ENCODE measurements at places on chromosomes 3 and 15. TPM values are rescaled to one million over a fixed set of nuclear protein-coding genes. Genes with fewer than 3 reads are reported as not detected.
A peak's percentile ranks its signal among the peaks of the same experiment; 100 is the strongest.

Gene NME9
- total RNA-seq: not detected

Gene GOLGA8O
- 21.8 TPM for total RNA-seq

DNA sequence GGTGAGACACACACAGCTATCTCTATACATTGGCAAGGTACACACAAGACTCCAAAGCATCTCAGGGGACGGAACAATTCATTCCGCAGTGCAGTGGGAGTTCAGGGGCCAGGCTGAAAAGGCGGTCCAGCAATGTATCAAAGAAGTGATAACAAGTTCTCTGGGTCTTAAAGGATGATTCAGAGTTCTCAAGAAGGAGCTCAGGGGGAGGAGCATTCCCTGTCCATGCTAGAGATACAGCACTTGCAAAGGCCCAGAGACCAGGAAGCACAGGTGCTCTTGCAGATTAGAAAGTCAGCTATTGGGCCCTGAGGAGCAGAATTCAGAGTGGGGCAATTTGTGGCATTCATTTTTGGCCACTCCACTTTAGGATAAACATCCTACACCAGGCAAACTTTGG is 34.9 kb downstream of the MECOM start:
- DNase-seq: no peak
- no peaks in the 10 kb centered on the region for H3K36me3 ChIP-seq
- H3K4me1 ChIP-seq: no peaks in the 10 kb centered on the region
- H3K4me3 ChIP-seq: no peak overlapping the region
- peaks cover 18% of the 10 kb centered on the region for H3K27me3 ChIP-seq

DNA sequence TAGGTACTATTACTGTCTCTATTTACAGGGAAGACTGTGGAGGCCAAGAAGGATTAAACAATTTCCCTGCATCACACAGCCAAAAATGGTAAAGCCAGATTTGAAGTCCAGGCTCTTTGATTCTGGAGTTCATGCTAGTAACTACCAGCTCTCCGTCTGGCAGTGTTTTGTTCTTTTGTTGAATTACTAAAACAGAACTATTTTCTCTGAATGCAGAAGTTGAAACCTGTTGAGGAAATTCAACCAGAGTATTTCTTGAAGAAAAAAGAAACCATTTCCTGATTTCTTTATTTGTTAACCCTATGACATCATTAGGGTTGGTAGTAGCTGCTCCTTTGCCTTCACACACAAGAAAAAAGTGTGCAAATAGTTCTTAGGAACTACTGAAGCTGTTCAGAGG is 34.3 kb downstream of the CRTC3 start:
- H3K27ac ChIP-seq: peak overlapping the region; percentile 99
- no peaks in the 10 kb centered on the region for H3K27me3 ChIP-seq
- peak overlapping the region; percentile 51 for H3K4me3 ChIP-seq
- peaks cover 95% of the 10 kb centered on the region for H3K4me1 ChIP-seq
- H3K36me3 ChIP-seq: peaks cover 61% of the 10 kb centered on the region
- no peak for DNase-seq

Gene IL5RA
- not detected for total RNA-seq

DNA sequence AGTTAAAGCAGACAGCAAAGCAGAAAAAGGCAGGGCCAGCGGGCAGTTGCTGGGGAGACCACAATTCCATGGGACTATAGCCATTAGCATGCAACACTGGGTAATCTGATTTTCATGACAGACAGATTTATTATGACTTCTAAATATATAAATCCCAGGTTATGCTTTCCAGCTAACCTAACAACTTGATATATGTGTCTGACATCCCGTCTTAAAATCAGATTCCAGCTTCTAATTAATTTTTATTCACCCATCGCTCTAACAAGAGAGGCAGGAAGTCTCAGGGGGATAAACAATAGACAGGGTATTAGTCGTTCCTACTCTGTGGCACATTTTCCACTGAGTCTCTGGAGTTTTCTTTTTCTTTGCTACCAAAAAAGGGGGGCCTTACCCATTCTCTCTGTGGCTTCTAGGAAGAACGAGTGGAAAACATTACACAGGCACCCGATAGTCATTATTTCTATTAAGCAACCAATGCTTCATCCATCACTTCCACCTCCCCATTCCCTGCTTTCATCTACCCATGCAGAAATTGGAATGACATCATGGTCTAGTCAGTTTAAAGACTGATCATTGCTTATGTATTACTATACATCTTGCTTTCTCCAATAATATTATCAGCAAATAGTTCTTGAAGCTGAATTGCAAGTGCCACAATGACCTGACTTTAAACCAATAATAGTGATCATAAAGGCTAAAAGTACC is 173.1 kb downstream of the FHIT start:
- no peaks in the 10 kb centered on the region for H3K27me3 ChIP-seq
- H3K4me3 ChIP-seq: no peak overlapping the region
- no peak for DNase-seq
- no peak overlapping the region for H3K27ac ChIP-seq
- H3K4me1 ChIP-seq: no peaks in the 10 kb centered on the region

Gene PODXL2
- total RNA-seq: 1.3 TPM

Gene CLDN16
- total RNA-seq: not detected

DNA sequence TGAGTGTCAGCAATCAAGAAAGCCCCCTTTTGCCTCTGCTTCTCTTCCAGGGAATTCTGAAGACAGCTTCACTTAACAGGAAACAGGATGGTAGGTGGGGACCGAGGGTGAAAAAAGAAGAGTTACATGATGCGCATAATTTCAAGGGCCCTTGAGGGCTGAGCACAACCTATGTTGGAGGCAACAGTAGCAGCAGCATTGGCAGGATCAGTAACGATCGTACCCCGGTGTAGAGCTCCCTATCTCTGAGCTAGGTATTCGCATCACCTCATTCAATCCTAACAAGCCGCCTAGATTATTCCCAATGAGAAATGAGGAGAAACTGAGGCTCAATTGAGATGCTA is 432 bp upstream of the RAD54L2 start:
- no peaks in the 10 kb centered on the region for H3K27me3 ChIP-seq
- peaks cover 7% of the 10 kb centered on the region for H3K36me3 ChIP-seq
- peaks cover 31% of the 10 kb centered on the region for H3K4me1 ChIP-seq
- peak overlapping the region; percentile 84 for H3K27ac ChIP-seq

Gene BRK1
- 120 TPM for total RNA-seq

- no peaks in the 10 kb centered on the region for H3K36me3 ChIP-seq
- H3K4me3 ChIP-seq: no peak overlapping the region
- no peaks in the 10 kb centered on the region for H3K27me3 ChIP-seq
These were observed 190.7 kb upstream of the CNTN6 start for GRCh38 chr3:901953-902778.

Gene CA12
- total RNA-seq: not detected

GRCh38 chr3:167091226-167091625 is 288.9 kb downstream of the ZBBX start:
- H3K27me3 ChIP-seq: no peaks in the 10 kb centered on the region
- H3K36me3 ChIP-seq: no peaks in the 10 kb centered on the region
- no peak overlapping the region for H3K27ac ChIP-seq

GRCh38 chr3:24278543-24278942 is 216.1 kb downstream of the THRB start:
- H3K27ac ChIP-seq: no peak overlapping the region
- H3K36me3 ChIP-seq: no peaks in the 10 kb centered on the region
- no peaks in the 10 kb centered on the region for H3K4me1 ChIP-seq

GRCh38 chr3:119331661-119332060 is 37.5 kb downstream of the ARHGAP31 start:
- H3K27ac ChIP-seq: no peak overlapping the region
- no peak for DNase-seq
- H3K36me3 ChIP-seq: peaks cover 2% of the 10 kb centered on the region
- H3K27me3 ChIP-seq: no peaks in the 10 kb centered on the region
- no peak overlapping the region for H3K4me3 ChIP-seq

DNA sequence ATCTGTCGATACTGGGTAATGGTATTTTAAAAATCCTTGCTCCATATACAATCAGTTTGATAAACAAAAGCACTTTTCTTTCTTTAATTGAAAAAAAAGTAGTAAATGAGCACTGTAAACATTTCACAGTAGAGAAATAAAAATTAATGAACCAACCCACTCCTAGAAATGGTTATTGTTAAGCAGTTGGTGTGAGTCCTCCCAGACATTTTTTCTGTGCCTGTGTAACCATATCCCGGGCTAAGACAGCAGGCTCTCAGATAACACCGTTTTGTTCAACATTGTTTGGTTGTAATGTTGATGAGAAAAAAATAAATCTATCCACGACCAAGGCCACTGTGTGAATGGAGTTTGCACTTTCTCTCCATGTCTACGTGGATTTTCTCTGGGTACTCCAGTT is 42.6 kb downstream of the PXK start:
- no peak for DNase-seq
- peaks cover 2% of the 10 kb centered on the region for H3K4me1 ChIP-seq
- H3K36me3 ChIP-seq: peaks cover 8% of the 10 kb centered on the region
- H3K4me3 ChIP-seq: no peak overlapping the region

- no peaks in the 10 kb centered on the region for H3K27me3 ChIP-seq
- H3K36me3 ChIP-seq: no peaks in the 10 kb centered on the region
- no peaks in the 10 kb centered on the region for H3K4me1 ChIP-seq
- no peak overlapping the region for H3K4me3 ChIP-seq
- no peak overlapping the region for H3K27ac ChIP-seq
- no peak for DNase-seq
These were observed 53.3 kb upstream of the ZNF385D start for GRCh38 chr3:21804330-21804729.

Gene CCRL2
- 10.1 TPM for total RNA-seq

GRCh38 chr3:186247821-186248814 is 113.9 kb downstream of the DGKG start:
- peaks cover 20% of the 10 kb centered on the region for H3K27me3 ChIP-seq
- peaks cover 5% of the 10 kb centered on the region for H3K4me1 ChIP-seq
- H3K4me3 ChIP-seq: no peak overlapping the region
- no peaks in the 10 kb centered on the region for H3K36me3 ChIP-seq

DNA sequence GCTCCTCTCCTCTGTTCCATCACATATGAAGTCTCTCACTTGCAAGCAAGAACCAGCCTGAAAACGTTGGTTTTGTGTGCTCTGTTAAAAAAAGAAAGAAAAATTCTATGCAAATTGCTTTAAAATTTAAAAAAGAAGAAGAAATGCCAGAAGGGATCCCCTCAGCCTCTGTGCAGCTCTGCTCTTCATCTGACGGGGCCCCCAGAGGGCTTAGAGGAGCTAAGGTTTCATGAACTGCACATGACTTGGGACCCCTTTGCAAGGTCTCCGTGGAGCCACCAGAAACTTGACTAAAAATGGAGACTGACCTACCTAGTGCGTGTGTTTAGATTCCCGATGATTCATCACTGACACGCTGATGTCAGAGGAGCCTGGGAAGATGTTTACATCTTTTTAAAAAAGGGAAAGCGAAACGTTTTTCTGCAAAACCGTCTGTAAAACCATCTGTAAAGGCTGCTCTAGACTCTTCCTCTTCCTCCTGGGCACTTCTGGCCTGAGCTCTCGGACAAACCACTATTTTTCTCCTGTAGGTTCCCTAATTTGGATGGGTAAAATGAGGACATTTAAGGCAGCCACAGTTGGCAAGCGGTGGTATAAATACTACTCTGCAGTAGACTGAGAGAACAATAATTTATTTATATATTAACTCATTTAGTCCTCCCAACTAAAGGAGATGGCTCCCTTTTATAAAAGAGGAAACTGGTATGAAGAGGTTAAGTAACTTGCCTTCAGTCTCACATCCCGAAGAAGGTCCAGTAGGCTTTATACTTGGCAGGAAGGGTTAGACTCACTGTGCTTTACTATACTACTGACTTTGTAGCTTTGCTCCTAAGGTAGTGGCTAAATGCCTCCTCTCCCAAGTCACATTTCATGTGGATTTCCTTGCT is 67.2 kb upstream of the POLG start:
- no peak overlapping the region for H3K27ac ChIP-seq
- peak overlapping the region; percentile 4 for H3K4me3 ChIP-seq
- peaks cover 30% of the 10 kb centered on the region for H3K4me1 ChIP-seq
- peaks cover 83% of the 10 kb centered on the region for H3K27me3 ChIP-seq
- no peaks in the 10 kb centered on the region for H3K36me3 ChIP-seq
- DNase-seq: no peak

Gene SLC28A1
- not detected for total RNA-seq

Gene DNASE1L3
- total RNA-seq: not detected

DNA sequence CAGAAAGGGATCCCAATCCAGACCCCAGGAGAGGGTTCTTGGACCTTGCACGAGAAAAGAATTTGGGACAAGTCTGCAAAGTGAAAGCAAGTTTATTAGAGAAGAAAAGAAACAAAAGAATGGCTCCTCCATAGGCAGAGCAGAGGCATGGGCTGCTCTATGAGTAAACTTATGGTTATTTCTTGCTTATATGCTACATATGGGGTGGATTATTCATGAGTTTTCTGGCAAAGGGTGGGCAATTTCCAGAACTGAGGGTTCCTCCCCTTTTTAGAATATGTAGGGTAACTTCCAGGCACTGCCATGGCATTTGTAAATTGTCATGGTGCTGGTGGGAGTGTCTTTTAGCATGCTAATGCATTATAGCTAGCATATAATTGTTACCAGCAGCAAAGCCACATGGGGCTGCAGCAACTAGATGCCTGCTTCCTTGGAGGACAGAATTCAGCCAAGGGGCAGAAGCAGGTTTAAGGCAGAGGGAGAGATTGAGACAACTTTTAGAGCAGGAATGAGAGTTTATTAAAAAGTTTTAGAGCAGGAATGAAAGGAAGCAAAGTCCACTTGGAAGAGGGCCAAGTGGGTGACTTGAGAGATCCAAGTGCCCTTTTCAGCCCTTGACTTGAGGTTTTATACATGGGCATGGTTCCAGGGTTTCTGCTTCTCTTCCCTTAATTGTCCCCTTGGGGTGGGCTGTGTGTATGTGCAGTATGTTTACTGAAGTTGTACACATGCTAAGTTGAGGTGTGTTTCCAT is 41.3 kb downstream of the METTL6 start:
- H3K4me3 ChIP-seq: no peak overlapping the region
- H3K27ac ChIP-seq: no peak overlapping the region

Gene CKMT1A
- not detected for total RNA-seq

DNA sequence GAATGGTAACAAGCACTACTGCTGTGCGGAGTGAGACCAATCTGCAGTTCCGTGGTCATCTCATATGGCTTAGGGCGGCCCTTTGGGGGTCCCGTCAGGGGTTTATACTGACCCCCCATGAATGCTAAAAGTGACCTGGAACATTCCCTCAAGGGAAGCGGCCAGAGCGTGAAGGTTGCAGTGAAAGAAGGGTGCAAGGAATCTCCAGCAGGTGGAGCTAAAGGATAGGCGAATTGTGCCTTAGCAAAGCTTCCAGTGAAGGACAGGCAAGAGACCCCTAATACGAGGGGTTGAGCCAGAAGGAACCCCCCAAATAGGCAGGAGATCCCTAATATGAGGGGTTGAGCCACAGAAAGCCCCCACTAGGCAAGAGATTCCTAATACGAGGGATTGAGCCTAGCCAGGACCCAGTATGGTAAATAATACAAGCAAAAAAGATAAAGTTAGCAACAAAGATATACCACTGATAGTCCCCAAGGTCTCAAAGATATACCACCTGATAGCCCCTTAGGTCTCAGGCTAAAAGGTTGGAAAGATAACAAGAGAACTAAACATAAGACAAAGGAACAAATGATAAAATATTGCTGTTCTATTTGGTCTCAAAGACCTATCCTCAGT is 32.8 kb downstream of the ZNF589 start:
- H3K27me3 ChIP-seq: no peaks in the 10 kb centered on the region
- peak; percentile 72 for DNase-seq
- no peak overlapping the region for H3K27ac ChIP-seq

All from activated CD8-positive, alpha-beta T cell treated with anti-CD3 and anti-CD28 coated beads, Interleukin-2, amount 10 ng/mL, durations not matched to agents 7 days and 5 days (primary cell).